ENCODE measurements at places on chromosomes 16 and 17.

GRCh38 chr17:46199379-46199778 lies 6.2 kb upstream of the KANSL1 start:
- peak; percentile 24 for DNase-seq

DNA sequence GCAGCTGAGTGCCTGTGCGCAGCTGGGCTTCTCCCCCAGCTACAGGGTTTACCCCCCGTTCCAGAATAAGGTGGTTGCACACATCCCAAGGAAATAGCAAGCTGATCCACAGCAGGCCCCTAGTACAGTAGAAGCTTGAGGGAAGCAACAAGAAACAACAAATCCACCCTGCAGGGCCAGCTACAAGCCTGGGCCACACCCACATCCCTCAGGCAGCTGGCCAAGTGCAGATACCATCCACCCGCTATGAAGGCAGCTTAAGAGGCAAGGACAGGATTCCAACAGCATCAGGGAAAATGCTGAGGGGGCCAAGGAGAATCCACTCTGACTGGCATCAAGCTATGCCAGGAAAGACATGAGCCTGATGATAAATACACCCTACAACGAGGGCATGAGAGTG lies 66.9 kb upstream of the RCVRN start:
- peak; percentile 66 for DNase-seq

- no peak for DNase-seq
These were observed 162.4 kb upstream of the TOX3 start for GRCh38 chr16:52709306-52709705.

DNA sequence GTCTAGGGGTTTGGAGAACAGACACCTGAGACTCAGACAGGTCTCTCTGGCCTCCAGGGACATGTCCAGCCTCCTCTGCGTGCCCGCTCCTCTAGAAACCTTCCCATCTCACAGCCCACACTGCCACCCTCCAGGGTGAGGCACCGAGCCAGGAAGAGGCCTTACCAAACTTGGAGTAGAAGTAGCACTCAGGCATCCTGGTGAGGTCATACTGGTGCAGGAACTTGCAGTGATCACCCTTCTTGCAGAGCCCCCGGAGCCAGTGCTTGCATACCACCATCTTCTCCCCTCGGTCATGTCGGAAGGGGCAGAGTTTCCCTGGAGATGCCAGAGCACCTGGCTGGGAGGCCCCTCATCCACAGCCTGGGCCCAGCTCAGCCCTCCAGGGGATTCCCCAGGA lies 4.2 kb downstream of the CPSF4L start:
- no peak for DNase-seq

GRCh38 chr17:50767030-50767429 lies 288 bp downstream of the ANKRD40CL start:
- no peak for DNase-seq

GRCh38 chr17:17372856-17373520 lies 69.8 kb downstream of the NT5M start:
- DNase-seq: no peak

DNA sequence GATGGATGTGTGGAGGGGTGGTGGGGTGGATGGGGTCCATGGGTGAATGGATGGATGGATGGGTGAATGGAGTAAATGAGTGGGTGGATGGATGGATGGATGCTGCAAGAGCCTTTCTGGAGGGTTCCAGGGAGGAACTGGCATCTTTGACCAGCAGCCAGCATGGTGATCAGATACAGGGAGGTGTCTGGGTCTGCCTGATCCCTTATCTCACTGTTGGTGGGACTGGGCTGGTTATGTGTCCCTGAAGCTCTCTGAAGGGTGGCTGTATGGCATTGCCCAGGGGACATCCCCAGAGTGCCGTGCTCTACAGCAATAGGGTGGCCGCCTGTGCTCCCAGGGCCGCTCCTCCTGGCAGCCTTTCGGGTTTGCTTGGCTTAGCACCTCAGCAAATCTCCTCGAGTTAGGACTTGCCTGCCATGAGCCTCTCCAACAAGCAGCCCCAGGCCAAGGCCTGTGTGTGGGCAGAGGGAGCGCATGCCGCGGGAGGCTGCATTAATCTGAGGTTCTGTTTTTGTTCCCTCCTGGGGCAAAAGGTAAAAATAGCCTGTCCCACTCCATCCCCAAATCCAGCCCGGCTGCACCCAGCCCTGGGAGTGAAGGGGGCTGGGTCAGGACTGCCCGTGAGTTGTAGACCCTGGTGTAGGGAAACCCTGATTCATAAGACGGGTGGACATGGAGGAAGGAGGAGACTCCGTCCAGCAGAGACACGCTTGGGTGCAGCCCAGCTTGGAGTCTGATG lies 165.4 kb downstream of the SEC14L1 start:
- DNase-seq: no peak

DNA sequence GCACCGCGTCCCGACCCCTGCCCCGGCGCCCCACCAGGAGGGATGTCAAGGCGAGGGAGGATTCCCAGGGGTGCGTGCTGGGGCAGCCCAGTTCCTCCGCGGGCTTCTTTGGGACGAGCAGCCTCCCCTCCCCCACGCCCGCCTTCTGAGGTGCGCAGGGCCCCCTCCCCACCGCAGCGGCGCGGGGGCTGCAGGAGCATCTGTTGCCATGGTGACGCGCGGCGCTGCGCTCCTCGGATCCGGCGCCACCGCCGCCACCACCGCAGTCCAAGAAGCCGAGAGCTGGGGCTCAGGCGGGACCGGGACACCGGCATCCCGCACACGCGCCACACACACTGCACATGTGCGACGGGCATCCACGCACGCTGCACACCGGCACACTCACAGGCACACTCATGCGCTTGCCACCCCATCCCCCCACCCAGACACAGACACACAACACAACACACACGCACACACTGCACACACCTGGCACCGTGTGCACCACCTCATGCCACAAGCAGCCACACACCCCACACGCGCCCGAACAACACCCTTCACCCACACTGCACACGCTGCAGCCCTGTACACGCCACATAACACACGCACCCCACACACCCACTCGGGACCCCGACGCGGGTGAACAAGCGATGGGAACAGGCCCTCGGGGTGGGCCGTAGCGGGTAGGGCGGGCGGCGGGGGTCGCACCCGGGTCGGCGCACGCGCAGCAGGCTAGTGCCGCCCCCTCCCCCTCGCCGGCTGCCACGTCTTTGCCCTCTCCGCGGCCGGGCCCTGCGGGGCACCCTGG lies 17.0 kb downstream of the ENPP7 start:
- no peak for DNase-seq

- DNase-seq: peak; percentile 68
These were observed 2.7 kb downstream of the PLEKHH3 start for GRCh38 chr17:42673885-42674754.

DNA sequence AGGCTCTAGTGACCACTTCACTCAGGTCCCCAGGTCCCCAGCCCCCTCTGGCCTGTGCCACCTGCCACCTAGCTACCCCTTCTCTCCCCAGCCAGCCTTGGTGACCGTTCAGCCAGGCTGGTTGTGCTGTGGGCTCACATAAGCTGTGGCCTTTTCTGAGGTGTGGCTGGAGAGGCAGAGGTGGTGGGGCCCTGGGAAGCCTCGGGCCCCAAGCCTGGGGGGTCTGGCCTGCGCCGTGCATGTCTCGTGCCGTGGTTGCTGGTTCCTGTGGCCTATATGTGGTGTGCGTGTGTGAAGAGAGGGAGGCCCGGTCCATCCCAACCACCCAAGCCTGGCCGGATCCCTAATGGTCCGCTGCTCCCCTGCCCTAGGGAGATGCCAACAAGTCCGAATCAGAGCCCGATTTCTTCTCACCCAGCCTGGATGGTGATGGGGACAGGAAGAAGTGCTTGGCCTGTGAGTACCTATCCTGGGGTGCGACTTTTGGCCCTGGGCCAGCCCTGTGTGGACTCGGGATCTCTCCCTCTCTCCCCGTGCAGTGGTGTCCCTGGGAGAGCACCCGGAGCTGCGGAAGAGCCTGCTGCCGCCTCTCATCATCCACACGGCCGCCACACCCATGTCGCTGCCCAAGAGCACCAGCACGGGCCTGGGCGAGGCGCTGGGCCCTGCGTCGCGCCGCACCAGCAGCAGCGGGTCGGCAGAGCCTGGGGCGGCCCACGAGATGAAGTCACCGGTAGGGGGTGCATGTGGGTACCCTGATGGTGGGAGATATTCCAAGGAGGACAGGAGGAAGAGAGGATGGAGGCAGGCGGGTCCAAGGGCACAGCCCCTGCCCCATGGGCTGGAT lies 35.9 kb downstream of the CACNA1G start:
- no peak for DNase-seq

- DNase-seq: no peak
These were observed 25.9 kb upstream of the ABCA9 start for GRCh38 chr17:69086641-69087040.

GRCh38 chr16:76947749-76948148 lies 243.2 kb upstream of the MON1B start:
- DNase-seq: peak; percentile 18

GRCh38 chr16:56970934-56971767 lies 9.4 kb downstream of the CETP start:
- no peak for DNase-seq

GRCh38 chr16:4325253-4325758 lies 9.4 kb downstream of the GLIS2 start:
- no peak for DNase-seq

DNA sequence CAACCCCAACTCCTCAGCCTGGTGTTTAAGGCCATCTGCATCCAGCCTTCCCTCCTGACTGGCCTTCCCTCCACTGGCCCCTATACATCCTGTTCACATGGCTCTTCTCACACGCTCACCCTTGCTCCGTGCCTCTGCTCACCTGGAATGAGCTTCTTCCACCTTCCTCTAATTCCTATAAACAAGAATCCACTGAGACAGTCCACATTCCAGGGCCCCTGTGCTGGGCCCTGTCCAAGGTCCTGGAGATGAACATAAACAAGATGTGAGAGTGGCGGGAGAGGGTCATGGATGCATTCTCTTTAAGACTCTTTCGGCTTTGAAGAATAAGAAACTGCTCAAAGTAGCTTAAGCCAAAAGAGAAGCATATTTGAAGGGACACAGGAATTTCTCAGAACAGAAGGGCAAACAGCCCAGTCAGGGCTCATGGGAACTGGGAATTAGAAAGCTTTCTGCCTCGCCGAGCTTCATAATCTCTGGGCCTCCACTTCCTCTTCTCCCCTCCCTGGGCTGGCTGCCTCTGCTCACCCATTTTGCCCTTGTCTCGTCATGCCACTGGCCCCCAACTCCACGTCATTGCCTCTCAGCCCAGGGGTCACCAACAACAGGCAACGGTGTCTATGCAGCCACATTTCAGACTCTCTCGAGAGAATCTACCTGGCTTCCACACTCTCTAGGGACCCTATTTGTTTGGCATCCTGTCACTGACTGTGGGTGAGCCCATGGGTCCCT lies 13.5 kb downstream of the SPPL2C start:
- DNase-seq: peak; percentile 31

DNA sequence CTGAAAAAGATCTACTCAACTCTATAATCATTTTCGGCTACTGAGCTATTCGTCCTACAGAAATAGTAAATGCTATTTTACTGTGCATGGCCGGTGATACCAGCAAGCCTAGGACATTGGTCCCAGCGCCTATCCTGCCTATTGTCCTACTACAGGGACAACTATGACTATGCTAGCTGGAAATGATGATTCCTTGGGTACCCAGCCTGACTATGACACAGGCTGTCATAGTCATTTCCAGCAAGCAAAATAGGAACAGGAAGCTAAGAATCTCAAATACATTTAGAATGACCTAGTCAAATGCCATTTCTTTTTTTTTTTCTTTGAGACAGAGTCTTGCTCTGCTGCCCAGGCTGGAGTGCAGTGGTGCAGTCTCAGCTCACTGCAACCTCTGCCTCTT lies 33.7 kb upstream of the HSBP1 start:
- DNase-seq: no peak

DNA sequence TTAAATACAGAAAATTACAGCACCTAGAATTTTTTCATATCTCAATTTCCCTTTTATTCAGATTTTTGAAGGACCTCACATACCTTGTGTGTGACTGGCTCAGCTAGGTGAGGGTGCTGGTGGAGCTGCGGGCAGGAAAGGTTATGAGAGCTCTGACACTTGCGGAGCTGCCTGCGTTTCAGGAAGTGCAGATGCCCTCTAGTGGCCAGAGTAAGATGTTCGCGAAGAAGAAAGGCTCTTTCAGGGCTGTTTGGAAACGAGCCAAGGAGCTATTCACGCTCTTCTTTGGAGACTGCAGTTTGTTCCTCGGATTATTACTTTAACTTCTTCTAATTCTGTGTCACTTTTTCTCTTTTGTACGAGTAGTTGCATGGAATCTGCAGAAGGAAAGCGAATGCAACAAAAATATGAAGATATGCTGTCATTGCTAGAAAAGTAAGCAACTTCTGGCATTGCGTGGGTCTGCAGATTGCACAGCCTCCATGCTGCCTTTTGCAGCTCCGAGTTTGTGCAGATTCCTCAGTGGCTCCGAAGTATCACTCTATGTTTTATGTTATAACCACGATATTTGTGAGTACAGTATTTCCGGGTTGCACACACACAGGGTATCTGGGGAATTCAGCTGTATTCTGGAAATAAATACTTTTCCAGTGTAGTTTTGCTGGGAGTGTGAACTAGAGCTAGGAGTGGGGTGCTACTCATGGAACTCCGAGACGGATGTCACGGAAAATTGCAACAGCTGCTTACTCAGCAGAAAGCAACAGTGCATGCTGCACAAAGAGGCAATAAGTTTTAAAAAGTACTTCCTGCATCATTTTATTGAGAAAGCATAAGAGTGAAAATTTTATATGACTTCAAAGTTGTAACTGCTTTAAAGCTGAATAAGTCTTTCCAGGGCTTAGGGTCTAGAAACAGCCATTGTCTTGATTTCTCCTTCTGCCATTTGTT lies 46.3 kb downstream of the DNAH9 start:
- DNase-seq: peak; percentile 65

DNA sequence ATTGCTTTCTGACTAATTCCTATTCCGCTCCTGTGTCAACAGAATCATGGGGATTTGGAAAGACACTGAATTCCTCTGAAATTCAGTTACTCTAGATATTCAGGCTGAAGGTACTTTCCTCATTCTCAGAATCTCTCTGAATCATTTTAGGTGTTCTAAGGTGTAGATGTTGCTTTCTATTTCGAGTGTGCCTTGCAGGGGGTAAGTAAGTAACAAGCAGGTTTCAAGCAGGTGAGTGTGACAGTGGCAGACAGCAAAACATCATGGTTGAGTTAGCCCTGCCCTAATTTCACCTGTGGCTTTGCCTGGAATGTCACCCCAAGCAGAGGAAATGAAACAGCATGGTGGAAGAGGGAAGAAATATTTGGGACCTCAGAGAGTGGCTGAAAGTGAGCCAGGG lies 75.1 kb downstream of the SHISA9 start:
- no peak for DNase-seq

GRCh38 chr17:82241926-82242697 lies 13.3 kb downstream of the SLC16A3 start:
- DNase-seq: peak; percentile 35

- peak; percentile 28 for DNase-seq
These were observed 13.7 kb downstream of the HAPSTR1 start for GRCh38 chr16:9105189-9105588.

GRCh38 chr17:48954300-48954755 lies 9.7 kb upstream of the SNF8 start:
- DNase-seq: peak; percentile 54

GRCh38 chr17:79907217-79907715 lies 68.0 kb upstream of the CBX4 start:
- DNase-seq: no peak

GRCh38 chr16:31572821-31573220 lies 45.1 kb downstream of the AHSP start:
- no peak for DNase-seq

Data from fibroblast of skin of right biceps (primary cell).